Renal cortex interstitium (tissue), 15 donors: ENCODE measurements at places on chromosomes 6 and 20.

- DNase-seq: no peak
Observed at GRCh38 chr20:5586720-5587119, 163.5 kb upstream of the SHLD1 start.

DNA sequence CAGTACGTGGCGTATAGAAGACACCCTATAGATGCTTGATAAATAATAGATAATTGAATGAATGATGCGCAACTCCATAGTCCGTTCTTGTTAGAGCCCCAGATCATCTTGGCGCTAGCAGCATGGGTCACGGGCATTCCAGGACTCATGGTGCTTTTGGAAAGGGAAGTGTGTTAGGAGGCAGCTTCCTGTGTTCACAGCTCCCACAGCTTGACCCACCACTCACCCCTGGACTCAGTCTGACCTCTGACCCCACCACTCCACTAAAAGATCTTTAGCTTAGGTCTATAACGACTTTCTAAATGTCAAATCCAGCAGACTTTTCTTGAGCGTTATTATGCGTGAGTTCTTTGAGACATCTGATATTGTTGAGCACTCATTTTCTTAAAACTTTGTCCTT is 35.8 kb upstream of the KIF16B start:
- no peak for DNase-seq

DNA sequence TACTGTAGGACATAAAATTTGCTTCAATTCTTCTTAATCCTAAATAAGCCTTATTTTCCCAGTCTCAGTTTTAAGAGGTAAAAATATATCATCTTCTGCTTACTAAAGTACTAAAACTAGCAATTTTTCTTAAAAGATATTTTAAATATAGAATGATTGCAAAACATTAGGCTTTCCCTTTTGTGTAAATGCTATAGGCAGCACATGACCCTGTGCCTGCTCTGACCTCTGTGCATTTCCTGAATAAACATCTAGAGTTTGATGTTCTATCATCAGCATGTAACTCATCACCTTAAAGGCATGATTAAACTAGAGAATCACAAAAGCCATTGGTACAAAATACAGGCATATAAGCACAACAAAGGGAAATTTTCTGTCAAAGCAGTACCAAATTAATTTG is 422.7 kb downstream of the TFAP2B start:
- DNase-seq: no peak

GRCh38 chr6:31558631-31559500 is 11.5 kb downstream of the NFKBIL1 start:
- no peak for DNase-seq

DNA sequence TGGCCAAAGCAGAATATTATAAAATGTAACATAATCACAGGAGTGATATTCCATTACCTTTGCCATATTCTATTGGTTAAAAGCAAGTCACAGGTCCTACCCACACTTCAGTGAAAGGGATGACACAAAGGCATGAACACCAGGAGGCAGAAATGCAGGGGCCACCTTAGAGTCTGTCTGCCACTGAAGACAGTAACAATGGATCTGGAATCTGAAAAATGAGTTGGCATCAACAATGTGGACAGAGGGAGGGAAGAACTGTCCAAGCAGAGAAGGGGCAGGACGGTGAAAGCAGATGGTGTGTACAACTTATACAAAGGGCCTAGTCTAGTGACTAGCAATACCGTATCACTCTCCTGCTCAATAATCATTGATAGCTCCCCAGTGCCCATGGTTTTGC is 6.6 kb upstream of the LPIN3 start:
- DNase-seq: no peak

GRCh38 chr6:50602292-50602691 is 111.0 kb upstream of the TFAP2D start:
- DNase-seq: peak; percentile 8

DNA sequence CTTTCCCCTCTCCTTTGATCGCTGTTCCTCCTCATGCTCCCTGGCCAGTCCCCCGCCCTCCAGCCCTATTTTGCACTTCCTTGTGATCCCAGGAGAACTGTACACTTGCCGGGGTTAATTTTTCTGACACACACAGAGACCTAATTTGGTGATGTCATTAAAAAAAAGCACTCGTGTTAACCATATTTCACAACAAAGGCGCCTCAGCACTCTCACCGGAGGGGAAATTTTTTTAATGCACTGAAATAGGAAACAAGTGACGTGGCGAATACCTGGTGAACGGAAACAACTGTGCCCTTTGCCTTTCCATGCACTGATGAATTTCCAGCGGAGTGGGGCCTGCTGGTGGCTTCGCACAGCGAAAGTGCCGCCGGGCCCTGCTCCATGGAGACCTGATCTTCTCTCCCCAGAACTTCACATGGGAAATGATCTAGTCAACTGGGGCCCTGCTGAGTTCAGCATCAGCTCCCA is 53.9 kb upstream of the TAGAP start:
- no peak for DNase-seq

DNA sequence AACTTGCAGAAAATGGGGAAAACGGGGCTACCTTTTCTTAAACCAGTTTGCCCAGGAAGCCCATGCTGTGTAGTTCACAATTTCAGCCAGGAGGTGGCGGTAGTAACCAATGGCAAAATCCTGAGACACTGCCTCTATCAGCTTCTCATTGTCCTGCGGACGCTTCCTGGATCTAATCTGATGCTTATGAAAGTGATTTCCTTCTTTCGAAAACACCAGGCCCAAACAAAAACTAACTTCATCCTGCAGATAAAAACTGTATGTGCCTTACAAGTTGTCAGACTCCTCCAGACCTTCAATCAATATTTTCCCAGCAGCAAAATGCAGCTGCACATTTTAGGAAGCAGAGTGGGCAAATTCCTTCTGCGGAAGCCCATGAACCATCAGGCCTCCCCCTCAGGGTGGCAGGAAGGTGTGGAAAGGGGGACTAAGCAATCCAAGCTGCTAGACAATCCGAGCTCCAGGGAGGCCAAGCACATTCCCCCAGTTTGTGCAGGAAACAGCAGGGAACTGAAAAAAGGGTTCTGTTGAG is 88.5 kb downstream of the LY86 start:
- no peak for DNase-seq

- no peak for DNase-seq
Observed at GRCh38 chr6:166778046-166778445, 151.0 kb upstream of the RPS6KA2 start.

GRCh38 chr6:87074101-87074621 is 20.7 kb downstream of the CGA start:
- DNase-seq: no peak

DNA sequence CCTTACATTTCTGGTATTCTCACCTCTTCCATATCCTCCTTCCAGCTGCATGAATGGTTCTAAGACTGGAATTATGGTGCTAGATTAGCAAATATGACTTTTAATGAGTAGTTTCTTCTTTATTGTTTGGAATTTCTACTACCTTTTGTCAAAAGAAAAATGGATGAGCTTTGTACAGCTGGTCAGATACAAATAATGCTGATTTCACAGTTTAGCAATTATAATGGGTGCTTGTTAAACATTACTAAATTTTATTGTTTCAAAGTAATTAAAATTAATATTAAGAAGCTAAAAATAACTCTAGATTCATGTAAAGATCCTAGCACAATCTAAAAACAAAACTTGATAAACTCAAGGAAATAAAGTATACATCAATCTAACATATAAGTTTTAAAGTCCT is 32.3 kb upstream of the BEND6 start:
- no peak for DNase-seq

- DNase-seq: no peak
Observed at GRCh38 chr6:128836761-128837160, 46.2 kb upstream of the LAMA2 start.

DNA sequence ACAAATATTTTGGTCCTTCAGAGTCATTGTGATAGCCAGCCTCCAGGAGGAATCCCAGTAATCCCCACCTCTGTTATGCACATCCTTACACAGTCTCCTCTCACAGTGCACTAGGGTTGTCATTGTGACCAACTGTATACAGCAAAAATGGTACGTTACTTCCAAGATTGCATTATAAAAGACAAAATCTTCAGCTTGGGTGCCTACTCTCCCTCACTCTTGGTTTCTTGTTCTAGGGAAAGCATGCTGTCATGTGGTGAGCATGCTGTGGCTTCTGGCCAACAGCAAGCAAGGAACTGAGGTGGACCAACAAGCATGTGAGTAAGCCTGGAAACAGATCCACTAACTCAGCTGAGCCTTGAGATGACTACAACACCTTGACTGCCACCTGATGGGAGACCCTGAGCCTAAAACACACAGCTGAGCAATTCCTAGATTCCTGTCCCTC is 130.1 kb upstream of the DST start:
- no peak for DNase-seq

DNA sequence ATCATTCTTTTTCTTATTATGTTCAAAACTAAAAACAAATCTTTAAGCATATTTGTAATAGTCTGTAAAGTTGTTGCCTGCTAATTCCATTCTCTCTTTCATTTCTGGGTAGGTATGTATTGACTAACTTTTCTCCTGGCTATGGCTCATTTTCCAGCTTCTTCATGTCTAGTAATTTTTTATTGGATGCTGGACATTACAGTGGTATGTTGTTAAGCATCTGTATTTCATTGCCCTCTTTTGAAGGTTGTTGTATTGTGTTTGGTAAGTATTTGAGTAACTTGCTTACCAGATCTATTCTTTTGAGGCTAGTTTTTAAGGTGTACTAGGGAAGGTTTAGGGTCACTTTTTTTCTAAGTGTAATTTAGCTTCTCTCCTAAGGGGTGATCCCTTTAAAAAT is 230.9 kb downstream of the TTLL2 start:
- no peak for DNase-seq
